ENCODE measurements at places on chromosomes 11 and 22.

DNA sequence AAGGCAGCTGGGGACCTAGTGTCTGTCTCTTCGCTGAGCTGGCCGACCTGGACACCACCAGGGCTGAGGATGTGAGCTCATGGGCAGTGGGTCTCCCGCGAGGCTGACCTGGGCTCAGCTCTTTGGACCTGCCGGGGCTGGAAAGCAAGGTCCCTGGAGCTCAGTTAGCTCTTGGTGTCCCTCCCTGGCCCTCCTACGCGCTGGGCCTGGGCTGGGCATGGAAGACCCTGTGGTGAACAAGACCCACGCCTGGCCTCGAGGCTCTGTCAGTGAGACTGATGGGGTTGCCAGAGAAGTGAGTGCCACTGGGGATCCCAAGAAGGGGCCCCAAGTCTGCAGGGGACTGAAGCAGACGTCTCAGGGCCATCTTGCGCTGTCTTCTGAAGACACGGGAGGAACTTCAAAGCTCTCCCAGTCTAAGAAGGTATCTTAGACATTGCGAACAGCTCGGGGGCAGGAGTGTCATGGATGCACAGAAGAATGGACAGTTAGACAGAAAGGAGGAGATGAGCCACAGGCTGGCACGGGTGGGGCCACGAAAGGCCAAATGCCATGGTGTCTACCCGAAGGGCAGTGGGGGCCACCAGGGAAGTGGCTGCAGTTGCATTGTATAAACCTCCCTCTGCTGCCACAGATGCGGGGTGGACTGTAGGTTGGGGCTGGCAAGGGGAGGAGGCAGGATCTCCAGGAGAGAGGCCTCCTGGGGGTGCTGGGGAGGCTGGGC, 31.2 kb downstream of the NFAM1 start:
- DNase-seq = no peak

GRCh38 chr11:64933213-64933934, 2.3 kb downstream of the GPHA2 start:
- no peak for DNase-seq

DNA sequence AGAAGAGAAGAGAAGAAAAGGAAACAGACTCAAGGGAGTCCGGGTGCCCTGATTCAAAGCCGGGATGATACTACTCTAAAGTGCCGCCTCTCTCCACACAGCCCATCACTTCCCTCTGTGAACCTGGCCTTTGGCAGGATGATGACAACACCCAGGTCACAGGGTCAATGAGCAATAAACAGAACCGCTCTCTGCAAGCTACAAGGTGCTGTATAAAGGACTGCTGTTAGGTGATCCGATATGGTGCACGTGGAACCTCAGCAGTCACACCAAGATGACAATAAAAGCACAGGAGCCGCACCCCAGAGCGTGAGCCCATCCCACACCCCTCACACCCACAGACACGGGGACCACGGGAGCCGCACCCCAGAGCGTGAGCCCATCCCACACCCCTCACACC, 10.7 kb downstream of the TTLL1 start:
- DNase-seq = no peak

- DNase-seq = no peak
Measured at GRCh38 chr11:65718964-65719492, 1.6 kb downstream of the RNASEH2C start.

- DNase-seq = no peak
Measured at GRCh38 chr22:17120711-17121232, 388 bp downstream of the TMEM121B start.

DNA sequence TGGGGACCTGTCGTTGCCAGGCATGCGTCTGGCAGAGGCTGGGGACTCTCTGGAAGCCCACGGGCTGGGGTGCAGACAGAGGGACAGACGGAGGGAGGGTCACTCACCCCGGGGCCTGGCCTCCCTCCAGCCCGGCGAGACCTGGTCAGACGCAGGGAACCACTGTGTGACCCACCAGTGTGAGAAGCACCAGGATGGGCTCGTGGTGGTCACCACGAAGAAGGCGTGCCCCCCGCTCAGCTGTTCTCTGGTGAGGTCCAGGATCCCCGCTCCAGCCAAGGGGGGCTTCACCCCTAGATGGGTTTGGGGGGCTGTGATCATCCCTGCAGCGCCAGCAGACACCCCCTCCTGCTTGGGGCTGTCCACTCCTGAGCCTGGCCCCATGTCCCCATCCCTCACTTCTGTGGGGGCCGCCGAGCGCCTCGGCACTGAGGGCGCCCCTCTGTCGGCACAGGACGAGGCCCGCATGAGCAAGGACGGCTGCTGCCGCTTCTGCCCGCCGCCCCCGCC, 23.6 kb upstream of the MUC5B start:
- DNase-seq = no peak

- DNase-seq = no peak
Measured at GRCh38 chr11:128285321-128285720, 302.0 kb downstream of the ETS1 start.

DNA sequence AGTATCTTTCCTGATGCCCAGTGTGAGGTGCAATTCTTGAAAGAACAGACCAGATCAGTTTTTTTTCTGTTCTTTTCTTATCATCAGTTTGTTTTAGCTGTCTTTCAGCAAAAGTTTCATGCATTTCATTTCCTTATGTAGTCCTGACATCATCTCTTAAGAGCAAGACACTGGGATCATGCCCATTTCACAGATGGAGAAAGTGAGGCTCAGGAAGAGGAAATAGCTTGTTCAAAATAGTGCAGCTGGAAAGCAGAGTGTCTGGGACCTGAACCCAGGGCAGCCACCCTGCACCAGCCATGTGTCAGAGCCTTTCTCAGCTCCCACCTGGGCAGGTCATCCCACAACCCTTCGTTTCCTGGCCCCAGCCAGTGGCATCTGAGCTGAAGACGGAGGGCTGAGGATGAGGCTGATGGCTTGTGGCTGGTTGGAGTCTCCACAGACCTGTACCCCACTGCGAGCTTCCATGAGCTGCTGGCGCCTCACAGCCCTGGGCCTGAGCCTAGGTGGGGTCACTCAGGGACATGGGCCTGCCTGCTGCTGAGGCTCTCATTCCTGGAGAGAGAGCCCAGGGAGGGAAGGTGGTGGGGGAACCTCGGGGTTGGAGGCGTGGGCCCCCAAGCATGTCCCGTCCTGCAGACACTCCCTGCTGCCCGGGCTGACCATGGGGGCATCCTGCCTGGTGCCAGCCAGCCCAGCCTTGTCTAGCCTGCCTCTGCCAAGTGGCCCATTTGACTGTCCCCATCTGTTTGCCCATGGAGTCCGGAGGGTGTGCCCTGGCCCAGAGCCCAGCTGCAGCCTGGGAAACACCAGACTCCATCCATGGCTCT, 61.8 kb downstream of the SMIM38 start:
- no peak for DNase-seq

GRCh38 chr11:20973940-20974559, 304.7 kb downstream of the NELL1 start:
- no peak for DNase-seq

DNA sequence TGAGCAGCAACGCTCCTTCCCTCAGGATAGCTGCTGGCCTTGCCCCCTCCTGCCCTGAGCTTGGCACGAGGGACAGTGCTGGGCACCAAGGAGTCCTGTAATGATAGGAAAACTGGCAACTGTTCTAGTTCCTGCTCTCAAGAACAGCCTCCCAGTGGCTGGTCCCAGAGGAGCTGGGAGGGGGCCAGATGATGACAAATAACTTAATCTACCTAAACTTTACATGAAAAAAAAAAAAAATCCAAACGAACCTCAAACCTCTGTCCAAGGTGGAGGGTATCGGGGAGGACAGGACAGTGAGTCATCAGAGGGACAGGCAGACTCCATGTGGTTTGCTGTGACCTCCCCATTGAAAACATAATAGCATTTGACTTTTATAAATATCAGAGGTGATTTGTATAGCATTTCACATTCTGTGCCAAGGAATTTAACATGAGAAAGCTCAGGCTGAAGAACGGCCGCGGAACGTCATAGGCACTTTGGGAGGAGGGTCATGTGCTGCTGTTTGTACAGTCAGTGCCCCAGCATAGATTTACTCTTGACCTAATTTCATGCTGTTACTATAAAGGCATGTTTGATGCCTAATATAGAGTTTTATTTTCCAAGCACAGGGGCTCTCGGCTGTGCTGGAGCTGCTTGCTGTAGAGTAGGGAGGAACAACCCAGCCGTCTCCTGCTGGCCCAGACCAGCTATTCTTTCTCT, 98.2 kb upstream of the NNMT start:
- no peak for DNase-seq

DNA sequence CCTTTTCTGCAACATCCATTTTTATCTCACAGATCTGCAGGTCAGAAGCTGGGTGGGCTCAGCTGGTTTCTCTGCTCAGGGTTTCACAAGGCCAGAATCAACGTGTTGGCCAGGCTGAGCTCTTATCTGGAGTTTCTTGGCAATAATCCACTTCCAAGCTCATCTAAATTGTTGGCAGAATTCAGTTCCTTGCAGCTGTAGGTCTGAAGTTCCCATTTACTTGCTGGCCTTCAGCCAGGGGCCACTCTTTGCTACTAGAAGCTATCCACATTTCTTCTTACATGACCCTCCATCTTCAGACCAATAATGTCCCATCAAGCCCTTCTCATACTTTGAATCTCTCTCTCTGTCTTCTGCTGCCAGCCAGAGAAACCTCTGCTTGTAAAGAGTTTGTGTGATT, 103.5 kb downstream of the WNT11 start:
- DNase-seq = no peak

- peak; percentile 2 for DNase-seq
Measured at GRCh38 chr11:113189909-113190667, 124.3 kb upstream of the TTC12 start.

- DNase-seq = no peak
Measured at GRCh38 chr22:50738649-50739227, 734 bp downstream of the ACR start.

GRCh38 chr11:119108146-119108856, 1.2 kb downstream of the C2CD2L start:
- DNase-seq = peak; percentile 63
